ENCODE measurements at places on chromosomes 6 and 20.

DNA sequence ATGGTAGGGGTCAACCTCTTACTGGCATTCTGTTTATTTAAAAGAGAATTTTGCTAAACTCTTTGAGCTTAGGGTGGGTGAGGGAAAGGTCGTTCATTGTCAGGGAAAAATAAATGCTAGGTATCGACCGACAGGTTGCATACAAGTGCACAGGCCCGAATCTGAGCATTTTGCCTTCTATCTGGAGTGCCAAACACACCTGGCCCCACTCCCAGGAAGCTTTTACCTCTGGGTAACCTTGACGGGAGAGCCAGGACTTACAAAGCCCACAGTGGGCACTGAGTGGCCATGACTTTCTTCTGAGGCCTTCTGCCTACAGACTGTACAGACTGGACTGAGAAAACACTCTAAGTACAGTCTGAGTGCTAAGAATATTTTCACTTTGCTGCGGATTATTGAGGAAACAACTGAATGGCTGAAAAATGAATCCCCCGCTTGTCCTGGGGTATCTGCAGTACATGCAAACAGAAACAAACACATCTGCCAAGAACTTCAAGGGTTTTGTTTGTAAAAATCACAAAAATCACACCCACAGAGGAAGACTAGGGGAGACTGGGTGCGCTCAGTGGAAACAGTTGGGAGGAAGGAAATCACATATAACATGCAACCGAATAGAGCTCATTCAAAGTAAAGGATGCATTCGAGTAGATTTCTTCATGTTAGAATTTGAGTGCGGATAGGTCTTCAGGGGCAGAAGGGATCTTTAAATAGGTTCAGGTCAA, 152.8 kb downstream of the NFATC2 start:
- no peak for DNase-seq

GRCh38 chr6:95081231-95081630, 496.1 kb upstream of the MANEA start:
- no peak for DNase-seq

DNA sequence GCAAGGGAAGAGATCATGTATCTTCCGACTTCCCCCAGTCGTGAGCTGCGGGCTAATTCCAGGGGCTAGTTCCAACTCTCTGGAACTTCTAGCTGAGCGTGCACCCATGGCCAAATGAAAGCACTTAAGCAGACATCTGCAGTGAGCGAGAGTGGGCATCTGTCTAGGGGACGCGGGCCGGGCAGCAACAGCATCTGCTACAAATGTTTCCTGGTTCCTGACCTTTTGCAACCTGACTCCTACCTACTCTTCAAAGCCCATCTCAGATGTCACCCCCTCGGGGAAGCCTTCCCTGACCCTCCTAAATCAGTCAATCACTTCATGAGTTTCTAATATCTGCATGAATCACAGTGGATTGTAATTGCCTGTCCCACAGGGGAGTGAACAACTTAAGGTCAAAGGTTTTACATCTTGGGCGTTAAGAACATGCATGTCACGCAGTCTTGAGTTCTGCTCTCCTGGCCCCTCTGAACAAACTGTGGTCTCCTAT, 141.9 kb downstream of the CEBPB start:
- DNase-seq: peak; percentile 37

DNA sequence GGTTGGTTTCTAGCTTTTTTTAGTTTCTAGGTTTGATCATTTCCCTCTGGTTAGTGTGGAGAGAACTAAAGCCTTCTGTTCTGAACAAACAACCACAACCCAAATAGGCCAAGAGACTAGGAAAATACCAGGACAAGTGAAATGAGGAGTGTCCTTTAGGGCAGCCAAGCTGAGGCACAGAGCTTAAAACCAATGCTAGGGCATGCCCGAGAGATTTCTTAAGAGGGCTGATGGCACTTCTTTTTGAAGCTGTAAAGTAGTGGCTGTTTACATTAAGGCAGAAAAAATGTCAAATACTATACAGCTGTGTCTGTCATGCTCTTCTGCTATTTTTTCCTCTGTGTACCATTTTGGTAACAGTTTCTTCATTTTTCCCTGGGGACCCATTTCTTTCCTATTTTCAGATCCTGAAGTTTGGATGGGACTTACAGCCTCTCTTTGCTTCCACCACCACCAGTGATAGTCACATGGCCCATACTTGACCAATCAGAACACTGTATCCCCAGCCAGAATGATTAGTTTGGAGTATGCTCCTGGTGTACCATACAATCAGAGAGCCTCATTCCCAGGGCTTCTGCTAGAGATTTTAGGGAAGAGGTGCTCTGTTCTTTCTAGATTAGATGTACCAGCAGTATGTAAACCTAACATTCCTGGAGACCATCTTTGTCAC, 154.4 kb downstream of the BMP2 start:
- no peak for DNase-seq

- DNase-seq: no peak
These were observed 53.5 kb downstream of the RCAN2 start for GRCh38 chr6:46437671-46438221.

GRCh38 chr6:138115877-138116660, 8.8 kb upstream of the PERP start:
- DNase-seq: peak; percentile 52

DNA sequence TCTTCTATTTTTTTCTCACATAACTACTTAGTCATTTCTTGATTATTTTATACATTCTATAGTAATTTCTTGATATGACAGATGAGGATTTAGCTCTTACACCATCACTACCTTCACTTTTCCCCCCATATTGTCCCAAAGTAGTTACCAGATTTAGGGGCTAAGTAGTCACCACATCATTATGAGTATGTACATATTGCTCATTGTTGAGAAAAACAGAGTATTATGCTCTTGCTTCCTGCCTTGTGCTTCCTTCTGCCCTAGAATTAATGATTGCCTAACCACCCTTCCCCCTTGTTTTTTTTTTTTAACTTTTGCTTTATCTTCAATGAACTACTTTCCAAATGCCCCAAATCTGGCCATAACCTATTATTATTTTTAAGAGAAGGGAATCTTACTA, 6.8 kb upstream of the HLA-B start:
- DNase-seq: no peak

- DNase-seq: no peak
These were observed 11.8 kb downstream of the SLCO4A1 start for GRCh38 chr20:62653951-62654685.

DNA sequence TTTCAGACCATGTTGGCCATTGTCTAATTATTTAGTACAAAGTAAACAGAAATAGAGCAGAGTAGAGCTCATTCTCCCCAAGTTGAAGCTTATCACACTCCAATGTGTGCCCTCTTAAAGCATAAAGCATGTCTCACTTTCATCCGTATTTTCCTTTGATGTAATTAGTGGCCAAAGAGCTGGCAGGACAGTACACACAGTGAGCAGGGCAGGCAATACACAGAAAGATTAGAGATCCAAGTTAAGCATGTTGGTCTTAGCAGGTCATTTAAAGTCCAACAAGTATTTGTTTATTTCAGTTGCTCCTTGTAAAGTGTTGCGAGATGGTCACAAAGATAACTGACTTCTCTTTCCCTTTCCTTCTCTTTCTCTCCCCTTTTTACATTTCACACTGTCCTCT, 47.2 kb downstream of the RFX6 start:
- DNase-seq: peak; percentile 12

DNA sequence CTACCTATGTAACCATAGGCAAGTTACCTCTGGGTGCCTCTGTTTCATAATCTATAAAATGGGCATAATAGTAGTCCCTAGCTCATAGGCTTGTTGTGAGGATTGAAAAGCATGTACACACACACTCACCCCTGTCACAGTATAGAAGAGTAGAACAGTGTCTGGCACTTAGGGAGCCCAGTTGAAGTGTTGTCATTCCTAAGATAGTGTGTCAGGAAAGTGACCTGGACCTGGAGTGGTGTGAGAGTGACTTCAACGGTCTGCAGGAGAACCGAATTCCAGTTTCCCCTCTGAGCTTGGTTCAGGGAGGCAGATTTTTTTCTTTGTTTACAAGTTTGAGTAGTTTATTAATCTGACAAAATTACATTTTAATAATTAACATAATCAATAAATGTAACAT, 229.9 kb upstream of the MAP3K7 start:
- DNase-seq: no peak

GRCh38 chr6:155275808-155276480, 12.1 kb downstream of the CLDN20 start:
- no peak for DNase-seq

- DNase-seq: no peak
These were observed 112.7 kb downstream of the GJA1 start for GRCh38 chr6:121548131-121548530.

GRCh38 chr6:93962566-93962965, 543.2 kb upstream of the EPHA7 start:
- no peak for DNase-seq

DNA sequence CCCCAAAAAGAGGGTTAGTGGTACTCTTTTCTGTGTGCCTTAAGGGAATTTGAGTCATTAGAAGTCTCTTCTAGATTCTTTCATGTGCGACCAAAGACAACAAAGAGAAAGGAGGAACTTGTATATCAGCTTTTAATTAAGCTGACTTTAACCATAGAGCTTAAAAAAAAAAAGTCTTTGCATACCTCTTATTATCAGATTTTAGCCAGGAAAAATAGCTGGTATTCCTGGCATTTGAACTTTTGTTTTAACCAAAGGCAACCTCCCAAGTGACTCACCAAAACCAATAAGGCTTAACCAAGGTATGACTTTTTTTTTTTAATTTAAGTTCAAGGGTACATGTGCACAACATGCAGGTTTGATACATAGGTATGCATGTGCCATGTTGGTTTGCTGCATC, 375.0 kb downstream of the CDC5L start:
- DNase-seq: no peak

- DNase-seq: no peak
These were observed 273.9 kb downstream of the RFPL4B start for GRCh38 chr6:112620812-112621569.

All from large intestine (tissue), 12 donors.